Hypothalamus (tissue), 51 donors: ENCODE measurements at places on chromosomes 3 and 15.

DNA sequence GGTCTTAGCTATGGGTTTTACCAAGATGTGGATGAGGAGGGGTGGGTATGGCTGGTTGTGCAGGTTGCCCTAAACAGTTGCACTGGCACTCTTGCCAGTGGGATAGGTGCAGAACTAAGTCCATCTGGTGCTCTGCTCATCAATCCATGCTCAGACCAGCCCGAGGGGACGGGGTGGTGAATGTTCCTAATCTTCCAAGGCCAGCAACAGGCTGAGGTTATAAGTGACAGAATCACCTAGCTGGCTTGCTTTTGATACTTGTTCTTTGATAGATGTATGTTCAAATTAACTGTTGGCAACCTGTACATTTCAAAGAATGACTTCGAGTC, 53.5 kb upstream of the CCR2 start:
- DNase-seq: no peak

GRCh38 chr3:189809583-189809982, 178.4 kb downstream of the TP63 start:
- DNase-seq: no peak

DNA sequence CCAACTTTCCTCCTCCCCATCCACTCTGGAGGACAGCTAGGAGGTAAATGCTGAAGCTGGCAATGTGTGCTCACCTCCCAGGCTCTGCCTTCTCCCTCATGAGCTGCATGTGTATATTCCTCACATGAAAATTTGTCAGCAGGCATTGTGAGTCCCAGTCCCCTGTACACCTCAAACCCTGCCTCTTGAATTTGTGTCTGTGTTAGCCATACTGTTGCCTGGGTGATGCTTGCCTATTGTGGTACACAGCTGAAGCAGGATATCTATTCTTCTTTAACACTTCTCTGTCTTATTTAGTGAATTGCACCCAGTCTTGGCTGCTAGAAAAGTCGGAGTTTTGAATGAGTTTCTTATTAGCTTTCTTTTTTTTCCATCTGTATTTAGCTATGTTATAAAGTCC, 586.0 kb upstream of the TGFBR2 start:
- no peak for DNase-seq

GRCh38 chr3:149376718-149377407, 586 bp downstream of the TM4SF1 start:
- no peak for DNase-seq

DNA sequence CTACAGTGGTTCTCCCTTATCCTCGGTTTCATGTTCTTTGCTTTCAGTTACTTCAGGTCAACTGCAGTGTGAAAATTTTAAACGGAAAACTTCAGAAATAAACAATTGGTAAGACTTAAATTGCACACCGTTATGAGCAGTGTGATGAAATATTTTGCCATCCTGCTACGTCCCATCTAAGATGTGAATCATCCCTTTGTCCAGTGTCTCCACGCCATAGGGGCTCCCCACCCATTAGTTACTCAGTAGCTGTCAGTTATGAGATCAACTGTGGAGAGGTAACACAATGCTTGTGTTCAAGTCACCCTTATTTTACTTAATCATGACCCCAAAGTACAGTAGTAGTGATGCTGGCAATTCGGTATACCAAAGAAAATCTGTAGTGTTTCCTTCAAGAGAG, 47.4 kb downstream of the TJP1 start:
- no peak for DNase-seq

DNA sequence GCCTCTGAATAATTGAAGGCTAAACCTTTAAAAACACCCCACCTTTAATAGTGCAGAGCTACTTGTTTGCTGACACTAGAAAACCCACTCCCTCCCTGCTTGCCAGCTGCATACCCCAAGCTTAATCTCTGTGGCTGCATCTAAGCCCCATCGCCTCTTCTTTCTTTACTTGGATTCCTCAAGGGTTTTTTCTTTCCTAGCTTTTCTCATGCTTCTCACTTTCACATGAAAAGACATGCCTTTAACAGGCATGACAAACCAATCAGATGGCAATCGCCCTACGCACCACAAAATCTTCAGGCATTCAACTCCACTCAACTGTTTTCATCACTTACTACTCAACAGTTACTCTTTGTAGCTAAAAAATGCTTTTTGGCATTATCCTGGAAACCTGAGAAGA, 77.5 kb downstream of the PLD1 start:
- no peak for DNase-seq

DNA sequence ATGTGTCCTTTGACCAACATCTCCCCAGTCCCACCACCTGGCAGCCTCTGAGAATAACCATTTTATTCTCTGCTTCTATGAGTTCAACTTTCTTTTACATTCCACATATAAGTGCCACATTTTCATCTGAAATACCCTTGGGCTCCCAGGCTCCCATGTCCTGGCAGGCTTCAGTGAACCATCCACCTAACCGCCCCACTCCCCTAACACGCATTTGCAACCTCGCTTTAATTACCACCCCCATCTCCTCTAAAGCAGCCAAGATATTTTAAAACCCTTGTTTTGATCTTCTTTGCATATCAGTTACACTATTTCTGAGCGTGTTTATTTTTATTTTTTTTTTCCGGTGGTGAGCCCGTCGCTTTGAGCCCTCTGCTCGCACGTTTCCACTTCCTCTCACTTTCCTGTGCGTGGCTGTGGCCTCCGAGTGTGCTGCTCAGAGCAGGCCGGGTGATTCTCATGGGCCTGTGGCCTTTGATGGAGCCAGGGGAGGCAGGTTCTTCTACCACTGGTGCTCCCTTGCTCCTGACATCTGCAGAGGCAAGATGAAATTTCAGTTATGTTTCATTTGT, 195.4 kb upstream of the LPP start:
- no peak for DNase-seq

DNA sequence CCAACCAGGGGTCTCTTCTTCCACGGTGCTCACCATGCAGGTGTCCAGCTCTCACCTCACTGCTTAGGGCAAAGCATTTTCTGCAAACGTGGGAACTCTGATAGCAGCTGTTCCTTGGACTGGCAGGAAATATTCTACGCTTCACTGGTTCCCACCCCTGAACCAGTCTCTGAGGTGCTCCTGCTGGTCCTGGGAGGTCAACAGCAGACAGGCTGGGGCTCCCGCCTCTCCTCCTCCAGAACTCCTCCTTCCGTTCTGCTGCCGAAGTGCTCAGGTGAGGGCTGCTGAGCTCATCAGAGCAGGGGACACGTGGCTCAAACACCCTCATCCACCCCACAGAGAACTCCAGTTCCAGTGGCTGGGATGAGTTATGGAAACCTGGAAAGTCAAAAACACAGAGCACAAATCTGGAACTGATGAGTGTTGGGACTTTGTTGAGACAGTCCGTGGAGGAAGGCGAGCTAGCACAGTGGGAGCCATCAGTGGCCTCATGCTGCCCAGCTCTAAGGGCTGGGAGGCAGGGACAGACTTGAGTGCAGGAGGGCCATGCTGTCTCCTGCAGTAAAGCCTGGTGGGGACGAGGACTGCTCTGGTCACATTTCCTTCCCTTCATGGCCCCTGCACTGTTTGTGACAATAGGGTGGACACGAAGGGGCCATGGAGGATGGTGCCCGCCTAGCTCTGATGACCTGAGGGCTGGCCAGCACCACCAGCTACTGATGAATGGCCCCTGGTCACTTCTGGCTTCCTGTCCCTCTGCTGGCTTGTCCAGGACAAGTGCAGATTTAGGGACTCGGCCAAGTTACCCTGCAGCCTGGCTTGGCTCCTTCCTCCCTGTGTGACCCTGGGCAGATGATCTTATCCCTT, 137.8 kb downstream of the KLF13 start:
- DNase-seq: no peak
